CD4-positive, alpha-beta T cell treated with Interleukin-15 for 4 hours (primary cell): ENCODE measurements at places on chromosomes 7 and 10.

GRCh38 chr7:155211761-155212160 is 85.9 kb upstream of the INSIG1 start:
- no peak for DNase-seq

DNA sequence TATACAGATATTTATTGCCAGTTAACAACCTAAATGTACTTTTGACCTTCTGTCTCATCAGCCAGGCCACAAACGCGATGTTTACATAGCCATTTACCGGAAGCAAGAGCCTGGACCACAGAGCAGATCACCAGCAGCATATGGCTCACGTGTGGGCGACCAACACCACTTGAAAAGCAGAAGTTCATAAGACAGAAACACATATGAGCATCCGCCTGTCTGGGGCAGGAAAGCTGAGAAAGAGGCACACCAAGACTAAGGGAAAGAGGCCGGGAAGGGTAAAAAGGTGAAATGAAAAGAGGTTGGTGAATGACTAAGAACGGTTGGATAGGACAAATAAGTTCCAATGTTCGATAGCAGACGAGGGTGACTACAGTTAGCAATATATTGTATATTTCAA is 1.3 kb downstream of the ABCB1 start:
- DNase-seq, result peak; percentile 32

GRCh38 chr7:28666154-28666553 is 253.8 kb downstream of the CREB5 start:
- no peak for DNase-seq

DNA sequence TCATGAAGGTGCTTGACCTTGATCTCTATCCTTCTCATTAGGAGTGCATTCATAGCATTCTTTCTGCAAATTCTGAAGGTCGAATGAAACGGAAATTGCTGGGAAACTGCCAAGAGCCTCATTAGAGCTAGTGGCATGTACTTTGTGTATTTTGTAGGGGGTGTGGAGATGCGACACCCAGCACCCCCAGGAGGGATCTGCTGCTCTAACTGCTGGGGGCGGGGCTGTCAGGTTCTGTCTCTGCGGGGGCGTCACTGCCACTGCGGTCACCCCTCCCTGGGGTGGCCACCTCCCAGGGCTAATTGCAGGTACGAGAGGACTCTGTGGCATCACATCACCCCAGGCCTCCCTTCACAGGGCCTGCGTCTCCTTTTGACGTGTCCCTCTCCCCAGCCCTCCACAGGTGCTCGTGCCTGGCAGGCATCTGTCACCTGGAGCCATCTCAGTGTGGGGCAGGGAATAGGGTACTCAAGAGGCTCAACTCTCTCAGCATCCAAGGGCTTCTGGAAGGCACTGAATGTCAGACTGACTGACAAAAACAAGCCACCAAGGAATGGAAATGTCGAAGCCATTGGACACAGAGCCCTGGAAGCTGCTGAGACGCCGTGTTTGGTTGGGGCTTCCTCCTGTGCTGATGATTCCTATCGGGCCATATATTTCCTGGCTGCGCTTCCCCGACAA is 151.1 kb downstream of the ACTR3B start:
- no peak for DNase-seq

GRCh38 chr10:26647602-26648244 is 49.8 kb upstream of the PDSS1 start:
- no peak for DNase-seq

- DNase-seq, result no peak
Measured at GRCh38 chr7:4073052-4073451, 609.0 kb upstream of the FOXK1 start.

- no peak for DNase-seq
Measured at GRCh38 chr7:116669769-116670168, 2.2 kb upstream of the MET start.

GRCh38 chr10:109467551-109467950 is 455.8 kb downstream of the XPNPEP1 start:
- no peak for DNase-seq

- DNase-seq, result peak; percentile 74
Measured at GRCh38 chr10:91163269-91163868, 57.1 kb upstream of the PCGF5 start.

DNA sequence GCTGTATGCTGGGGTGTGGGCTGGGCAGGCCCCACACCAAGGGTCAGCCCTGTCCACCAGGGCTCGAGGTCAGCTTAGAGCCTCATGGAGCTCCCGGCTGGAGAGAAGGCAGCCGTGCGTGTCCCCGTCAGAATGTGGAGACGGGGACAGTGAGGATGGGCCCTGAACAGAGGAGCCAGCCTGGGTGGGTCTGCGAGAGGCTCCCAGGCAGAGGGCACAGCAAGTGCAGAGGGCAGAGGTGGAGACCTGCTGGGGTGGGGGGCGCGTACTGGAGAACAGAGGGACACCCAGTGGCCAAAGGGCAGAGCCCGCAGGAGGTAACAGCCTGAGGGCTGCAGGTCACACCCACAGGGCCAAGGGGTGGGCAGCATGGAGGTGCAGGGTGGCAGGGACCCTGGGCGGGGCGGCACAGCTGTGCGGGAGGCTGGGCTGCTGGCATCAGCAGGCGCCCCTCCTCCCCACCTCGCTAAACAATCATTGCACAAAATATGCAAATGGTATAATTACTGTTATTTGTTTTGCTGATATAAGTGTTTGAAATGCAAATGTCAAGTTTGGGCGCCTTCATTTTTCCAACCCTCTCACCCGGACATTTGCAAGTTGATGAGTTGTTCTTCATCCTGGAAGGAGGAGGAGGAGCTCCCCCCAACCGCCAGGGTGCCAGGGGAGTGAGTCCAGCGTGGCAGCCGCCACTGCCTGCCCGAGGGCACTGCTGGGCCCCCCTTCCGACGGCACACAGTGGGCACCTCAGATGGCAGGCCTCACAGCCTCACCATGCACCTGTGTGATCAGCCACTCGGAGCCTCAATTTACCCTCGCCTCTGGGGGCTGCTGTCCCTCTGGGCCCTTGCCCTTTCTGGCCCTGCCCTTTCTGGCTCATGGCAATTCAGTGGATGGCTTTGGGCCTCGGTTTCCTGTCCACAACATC is 35.0 kb downstream of the ELFN1 start:
- DNase-seq, result no peak

- no peak for DNase-seq
Measured at GRCh38 chr10:97001183-97001991, 169.3 kb downstream of the LCOR start.

DNA sequence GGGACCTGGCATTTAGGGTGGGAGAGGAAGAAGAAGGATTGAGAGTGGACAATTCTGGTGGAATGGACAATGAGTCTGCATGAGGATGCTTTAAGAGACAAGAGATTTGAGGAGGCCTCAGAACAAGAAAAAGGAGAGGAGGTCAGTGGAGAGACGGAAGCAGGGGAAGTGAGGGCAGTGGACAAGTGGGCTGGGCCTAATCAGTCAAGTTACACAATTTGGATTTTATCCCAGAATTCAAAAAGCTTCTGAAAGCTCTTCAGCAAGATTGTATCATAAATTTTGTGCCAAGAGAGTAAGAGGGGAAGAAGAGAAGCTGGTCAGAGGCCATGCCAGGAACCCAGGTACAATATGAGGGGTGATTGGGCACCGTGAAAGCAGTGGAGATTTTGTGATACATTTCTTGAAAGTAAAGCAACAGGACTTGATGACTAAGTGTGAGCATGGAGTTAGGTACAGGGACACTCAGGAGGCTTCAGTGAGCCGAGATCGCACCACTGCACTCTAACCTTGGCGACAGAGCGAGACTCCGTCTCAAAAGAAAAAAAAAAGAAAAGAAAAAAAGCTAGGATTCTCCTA is 19.3 kb upstream of the TSPAN13 start:
- no peak for DNase-seq

DNA sequence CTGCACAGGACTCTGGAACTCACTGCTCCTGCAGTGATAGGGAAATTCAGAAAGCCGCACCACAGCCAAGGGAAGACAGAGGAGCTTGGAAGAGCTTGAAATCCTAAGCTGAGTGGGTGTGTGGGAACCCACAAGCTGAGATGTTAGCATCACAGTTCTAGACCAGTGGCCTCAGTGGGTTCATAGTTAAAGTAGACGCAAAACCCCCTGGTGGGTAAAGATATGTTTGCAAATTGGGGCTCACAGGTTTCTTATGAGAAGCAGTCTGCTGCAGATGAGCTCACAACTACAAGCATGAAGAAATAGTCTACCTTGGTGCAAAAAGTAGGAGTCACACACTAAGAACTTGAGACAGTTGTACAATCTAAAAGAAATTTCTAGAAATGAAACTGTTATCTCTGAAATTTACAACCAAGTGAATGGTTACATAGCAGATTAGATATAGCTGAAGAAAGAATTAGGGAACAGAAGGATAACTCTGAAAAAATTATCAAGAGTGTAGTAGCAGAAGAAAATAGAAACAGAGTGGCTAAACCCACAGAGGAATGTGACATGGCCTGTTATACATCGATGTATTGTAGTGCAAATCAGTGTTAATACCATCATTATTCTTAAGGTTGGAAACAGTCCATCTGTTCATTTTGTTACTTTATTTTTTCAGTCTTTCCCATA is 77.2 kb downstream of the DYNC2I1 start:
- no peak for DNase-seq

DNA sequence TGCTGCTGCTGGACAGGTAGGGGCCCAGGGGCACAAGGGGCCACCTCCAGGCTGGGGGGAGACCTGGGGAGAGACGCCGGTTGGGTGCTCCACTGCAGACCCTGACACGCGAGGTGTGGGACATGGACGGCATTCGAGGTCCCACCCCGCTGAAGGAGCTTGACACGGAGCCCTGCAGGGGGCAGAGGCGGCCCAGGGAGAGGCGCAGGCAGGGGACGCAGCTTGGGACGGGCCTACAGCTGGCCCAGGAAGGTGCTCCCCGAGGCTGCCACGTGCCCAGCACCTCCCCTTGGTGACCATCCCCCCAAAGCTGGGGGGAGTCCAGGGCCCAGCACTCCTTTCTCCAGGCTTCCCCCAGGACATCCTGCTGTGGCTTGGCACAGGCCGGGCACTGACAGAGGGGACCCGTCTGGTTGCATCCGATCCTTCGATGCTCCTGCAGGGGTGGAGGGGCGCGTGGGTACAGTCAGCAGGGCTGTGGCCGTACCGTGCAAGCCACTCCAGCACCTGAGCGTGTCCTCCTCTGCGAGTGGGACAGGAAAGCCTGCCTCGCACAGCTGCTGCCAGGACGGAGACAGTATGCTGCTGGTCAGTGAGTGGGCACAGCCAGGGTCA is 174.4 kb downstream of the ELFN1 start:
- DNase-seq, result no peak

GRCh38 chr10:68096913-68097516 is 12.3 kb upstream of the MYPN start:
- DNase-seq, result no peak

- no peak for DNase-seq
Measured at GRCh38 chr10:99331207-99331803, 2.1 kb downstream of the CNNM1 start.

DNA sequence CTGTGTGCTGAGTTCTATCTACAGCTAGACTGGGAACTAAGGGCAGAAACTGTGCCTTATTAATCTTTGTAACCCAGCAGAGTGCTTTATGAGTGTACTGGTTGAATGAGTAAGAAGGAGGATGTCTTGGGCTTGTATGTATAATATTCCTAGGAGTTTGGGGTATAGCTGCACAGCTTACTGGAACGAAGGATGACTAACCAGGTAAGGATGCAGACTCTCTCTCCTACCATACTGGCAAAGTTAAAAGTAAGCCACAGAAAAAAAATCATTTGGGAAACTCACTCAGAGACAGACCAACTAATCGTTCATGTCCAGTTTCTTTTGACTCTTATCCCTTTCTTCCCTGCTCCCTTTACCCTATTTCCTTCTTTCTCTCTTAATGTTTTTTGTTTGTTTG is 1.4 kb upstream of the DHTKD1 start:
- DNase-seq, result no peak

GRCh38 chr7:157927313-157927925 is 590.6 kb downstream of the DNAJB6 start:
- DNase-seq, result no peak

DNA sequence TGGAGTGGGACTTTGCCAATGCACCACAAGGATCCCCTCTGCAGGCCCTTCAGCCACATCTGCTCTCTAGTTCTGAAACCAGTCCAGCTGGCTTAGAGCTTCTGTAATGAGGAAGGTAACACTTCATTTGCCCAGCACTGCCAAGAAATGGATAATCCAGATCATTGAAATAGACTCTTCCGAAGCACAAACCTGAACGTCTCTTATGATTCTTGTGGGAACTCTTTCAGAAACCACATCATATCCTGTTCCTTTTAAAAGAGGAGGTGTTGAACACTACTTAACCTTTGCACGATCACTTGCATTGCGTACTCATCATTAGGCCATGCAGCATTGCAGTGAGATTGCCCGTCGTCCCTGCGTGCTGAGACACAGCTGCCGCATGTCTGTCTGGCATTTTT is 25.8 kb upstream of the PLPP4 start:
- DNase-seq, result no peak

- DNase-seq, result peak; percentile 34
Measured at GRCh38 chr7:150942001-150942590, 36.0 kb downstream of the KCNH2 start.

- no peak for DNase-seq
Measured at GRCh38 chr10:17981766-17982380, 30.2 kb downstream of the SLC39A12 start.

- DNase-seq, result no peak
Measured at GRCh38 chr10:69475433-69475830, 24.2 kb downstream of the TSPAN15 start.

- no peak for DNase-seq
Measured at GRCh38 chr10:3829156-3830050, 44.4 kb upstream of the KLF6 start.

GRCh38 chr10:121339114-121339513 is 259.1 kb downstream of the FGFR2 start:
- DNase-seq, result no peak

GRCh38 chr7:157136372-157136771 is 2.4 kb upstream of the UBE3C start:
- DNase-seq, result no peak

DNA sequence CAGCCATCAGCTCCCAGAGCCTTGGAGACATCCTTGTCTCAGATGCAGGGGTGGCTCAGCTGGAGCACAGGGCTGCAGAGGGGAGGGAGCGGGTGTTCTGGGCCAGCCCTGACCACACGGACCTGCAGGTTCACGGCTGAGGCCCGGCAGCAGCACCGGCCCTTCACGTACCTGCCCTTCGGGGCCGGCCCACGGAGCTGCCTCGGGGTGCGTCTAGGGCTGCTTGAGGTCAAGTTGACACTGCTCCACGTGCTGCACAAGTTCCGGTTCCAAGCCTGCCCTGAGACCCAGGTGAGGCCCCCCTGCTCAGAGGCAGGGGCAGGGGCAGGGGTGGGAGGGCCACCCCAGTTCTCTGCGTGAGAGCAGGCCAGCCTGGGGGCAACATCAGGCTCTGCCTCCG is 45.2 kb downstream of the PARP12 start:
- DNase-seq, result no peak
